NCI-H1105 (cell line): ENCODE measurements at places on chromosomes 1 and 21.

DNA sequence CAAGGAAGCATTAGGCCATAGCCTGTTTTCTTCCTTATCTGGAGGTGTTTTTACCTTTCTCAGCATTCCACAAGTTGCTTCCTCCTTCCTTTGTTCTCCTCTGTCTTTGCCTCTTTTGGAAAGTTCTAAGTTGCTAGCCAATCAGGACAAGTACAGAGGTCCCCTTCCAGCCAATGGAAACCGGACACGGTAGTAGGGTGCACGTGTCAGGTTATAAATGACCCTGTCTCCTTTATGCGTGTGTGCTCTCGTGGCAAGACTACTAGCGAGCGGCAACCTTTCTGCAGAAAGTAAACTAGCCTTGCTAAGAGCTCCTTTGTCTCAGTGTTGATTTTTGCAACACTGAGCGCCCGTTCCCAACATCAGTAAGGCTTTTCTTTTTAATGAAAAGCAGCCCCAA, 1.5 kb upstream of the ACADM start:
- DNase-seq = no peak

- DNase-seq = no peak
Observed at GRCh38 chr1:21906173-21907078, 30.7 kb downstream of the HSPG2 start.

DNA sequence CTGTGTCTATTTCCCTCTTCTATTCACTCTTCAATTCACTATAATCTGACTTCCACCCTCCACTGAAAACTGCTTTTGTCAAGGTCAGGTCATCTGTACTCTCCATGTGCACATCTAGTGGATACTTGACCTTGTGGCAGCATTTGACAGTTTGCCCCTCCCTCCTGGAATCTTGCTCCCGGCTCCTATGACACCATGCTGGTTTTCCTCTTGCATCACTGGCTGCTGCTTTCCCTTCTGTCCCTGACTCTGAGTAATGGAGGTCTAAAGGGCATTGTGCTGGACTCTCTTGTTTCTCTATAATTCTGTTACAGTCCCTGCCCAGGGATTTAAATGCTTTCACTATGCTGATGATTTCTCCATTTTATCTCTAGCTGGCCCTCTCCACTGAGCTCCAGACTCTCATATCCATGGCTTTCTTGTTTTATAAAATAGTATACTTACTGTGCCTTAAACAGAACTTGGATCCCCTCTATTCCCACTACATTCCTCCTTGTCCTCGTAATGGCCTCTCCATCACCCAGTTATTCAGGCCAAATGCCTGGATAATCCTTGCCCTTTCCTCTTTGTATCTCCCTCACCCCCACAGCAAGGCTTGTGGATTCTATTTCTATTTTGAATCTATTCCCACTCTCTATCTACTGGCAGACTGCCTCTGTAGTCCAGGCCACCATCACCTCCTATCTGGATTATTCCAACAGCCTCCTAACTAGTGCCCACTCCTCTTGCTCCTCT, 36.8 kb upstream of the PODN start:
- DNase-seq = no peak

GRCh38 chr21:30935121-30935888, 53.9 kb upstream of the KRTAP11-1 start:
- no peak for DNase-seq

- no peak for DNase-seq
Observed at GRCh38 chr1:158208586-158209116, 28.0 kb downstream of the CD1D start.

- DNase-seq = no peak
Observed at GRCh38 chr1:244207935-244208244, 156.8 kb downstream of the ZBTB18 start.

GRCh38 chr1:10068605-10069294, 36.0 kb downstream of the UBE4B start:
- no peak for DNase-seq

GRCh38 chr1:28983509-28984310, 69.3 kb downstream of the EPB41 start:
- DNase-seq = no peak

DNA sequence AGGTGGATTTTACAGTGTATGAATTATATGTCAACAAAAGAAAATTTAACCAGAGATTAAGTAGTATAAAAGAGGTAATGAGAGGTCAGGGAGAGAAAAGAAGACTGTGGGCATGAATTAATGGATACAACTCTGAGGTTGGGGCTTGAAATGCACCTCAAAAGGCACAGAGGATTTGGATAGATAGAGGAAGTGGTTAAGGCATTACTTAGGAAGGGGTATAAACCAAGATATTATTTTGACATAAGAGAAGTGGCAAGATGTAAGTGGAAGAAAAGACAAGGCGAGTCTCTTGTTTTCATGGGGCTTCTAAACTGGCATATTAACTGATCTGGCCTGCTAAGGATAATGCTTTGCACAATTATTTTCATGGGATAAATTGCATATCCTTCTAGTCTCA, 34.1 kb downstream of the RAP1A start:
- no peak for DNase-seq

GRCh38 chr1:99573431-99574217, 72.3 kb upstream of the PALMD start:
- no peak for DNase-seq

GRCh38 chr1:162562470-162562828, 927 bp downstream of the UAP1 start:
- DNase-seq = no peak

- no peak for DNase-seq
Observed at GRCh38 chr1:1083416-1084371, 9.6 kb upstream of the RNF223 start.

DNA sequence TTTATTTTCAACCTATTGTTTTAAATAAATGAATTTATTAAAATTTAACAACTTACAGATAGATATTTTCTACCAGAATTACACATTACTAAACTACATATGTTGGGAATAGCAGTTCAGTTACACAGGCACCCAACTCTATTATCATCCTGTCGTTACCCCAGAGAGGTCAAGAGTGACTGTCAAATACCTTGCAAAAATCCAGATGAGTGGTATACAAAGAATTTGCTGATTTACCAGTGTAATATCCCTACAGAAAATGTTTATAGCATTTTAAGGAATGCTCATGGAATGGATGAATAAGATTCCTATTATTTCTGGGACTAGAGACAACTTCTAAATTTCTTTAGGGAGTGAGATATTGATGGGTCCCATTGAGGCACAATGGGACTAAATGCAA, 300.7 kb upstream of the RGS18 start:
- DNase-seq = no peak

GRCh38 chr1:167086033-167086432, 4.1 kb downstream of the GPA33 start:
- DNase-seq = no peak

GRCh38 chr1:230228236-230228897, 161.3 kb downstream of the GALNT2 start:
- DNase-seq = no peak

DNA sequence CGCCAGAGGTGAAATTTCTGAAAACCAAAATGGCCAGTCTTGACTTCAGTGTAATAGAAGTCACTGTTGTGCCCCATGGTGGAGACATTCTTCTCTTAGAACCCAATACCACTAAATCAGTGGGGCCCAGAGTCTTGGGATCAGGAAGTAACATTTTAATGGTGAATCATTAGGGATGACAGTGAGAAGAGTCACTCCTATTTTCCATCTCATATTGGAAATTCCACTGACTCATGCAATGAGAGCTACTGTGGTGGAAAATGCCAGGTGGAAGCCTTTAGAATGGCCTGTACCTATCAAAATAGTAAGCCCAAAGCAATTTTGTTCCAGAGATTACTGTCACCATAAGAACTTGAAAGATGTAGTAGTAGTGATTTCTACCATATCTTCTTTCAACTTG, 20.6 kb upstream of the PPM1J start:
- no peak for DNase-seq

- DNase-seq = no peak
Observed at GRCh38 chr21:36204980-36205379, 48.4 kb downstream of the DOP1B start.

DNA sequence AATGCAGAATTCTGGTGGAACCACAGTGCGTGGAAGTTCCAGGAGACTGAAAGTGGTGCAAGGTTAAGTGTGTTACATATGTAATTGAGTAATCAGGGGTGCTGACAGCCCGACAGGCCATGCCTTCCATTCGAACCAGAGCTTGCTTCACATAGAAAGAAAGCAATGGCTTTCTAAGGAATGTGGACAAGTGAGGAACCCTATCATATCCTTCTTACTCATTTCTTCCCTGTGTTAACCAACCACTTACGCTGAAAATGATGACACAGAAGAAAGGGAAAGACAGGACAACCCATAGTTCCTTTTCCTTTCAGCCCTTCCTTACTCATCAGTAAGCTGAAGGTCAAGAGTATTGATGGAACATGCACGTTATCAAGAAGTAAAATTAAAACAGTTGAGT, 48.1 kb upstream of the KCNA3 start:
- DNase-seq = no peak

DNA sequence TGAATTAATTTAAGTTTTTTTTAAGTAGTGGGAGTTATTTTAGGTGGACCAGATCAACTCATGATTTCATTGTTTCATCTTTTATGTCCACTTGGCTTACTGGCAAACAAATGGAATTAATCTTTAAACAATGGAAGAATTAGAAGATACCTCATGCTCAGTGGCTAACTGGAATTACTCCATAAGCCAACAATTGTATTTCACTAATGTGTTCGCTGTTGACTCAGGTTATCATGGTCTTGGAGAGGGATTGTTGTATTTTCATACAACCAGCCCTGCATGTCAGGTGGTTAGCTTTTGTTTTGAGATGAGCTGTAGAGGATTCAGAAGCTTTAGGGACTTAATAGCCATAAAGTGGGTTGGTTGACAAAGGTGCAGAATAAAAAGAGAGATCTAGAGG, 57.2 kb upstream of the HMCN1 start:
- DNase-seq = no peak

DNA sequence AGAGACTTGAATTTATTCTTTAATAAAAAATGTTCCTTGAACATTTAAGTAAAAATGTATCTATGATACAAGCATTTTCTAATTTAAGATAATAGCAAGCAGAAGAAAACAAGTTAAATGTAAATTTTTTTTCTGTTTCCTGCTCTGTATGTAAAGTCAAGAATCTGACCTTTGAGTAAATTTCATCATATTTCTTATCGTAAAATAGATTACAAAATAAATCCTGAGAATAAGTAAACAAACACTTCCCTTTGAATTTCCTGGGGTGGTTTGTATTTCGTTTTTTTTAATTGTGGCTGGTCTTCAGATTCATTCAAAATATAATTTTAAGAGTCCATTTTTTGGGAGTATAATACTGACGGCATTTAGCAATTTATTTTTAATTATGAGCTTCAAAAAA, 77.6 kb downstream of the POU2F1 start:
- DNase-seq = no peak

- no peak for DNase-seq
Observed at GRCh38 chr1:208520438-208521099, 276.4 kb upstream of the PLXNA2 start.

DNA sequence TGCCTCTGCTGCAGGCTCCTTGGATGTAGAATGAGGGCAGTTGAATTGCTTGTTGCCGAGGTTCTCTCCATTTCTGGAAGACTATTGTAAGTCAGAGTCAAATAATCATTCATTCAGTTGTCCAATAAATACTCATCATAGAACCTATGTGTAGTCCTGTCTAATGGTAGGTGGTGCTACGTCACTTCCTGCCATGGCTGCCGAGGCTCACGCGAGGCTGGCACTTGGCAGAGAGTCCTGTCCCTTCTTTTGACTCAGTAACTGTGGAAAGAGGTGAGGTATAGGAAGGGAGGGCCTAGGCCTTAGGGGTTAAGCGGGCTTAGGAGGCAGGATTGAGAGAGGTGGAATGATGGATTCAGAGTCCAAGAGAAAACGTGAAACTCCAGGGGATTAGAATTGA, 9.7 kb downstream of the ADARB1 start:
- no peak for DNase-seq

GRCh38 chr1:185059950-185060571, 14.7 kb downstream of the RNF2 start:
- no peak for DNase-seq

DNA sequence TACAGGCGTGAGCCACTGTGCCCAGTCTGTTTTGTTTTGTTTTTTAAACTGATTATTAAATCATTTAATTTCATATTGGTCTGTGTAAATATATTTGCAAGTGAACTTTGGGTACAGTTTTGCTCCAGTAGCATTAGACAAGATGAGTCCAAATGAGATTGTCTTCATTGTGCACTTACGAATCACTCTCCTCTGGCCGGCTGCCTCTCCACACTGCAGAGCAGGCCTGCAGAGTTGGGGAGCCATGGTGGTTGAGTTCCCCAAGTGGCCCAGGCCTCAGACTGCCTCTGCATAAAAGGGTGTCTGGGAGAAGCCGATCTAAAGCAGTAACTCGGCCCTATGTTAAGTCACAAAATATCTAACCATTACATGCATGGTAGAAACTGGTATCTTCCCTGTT, 74.8 kb downstream of the ATP5PO start:
- DNase-seq = no peak

DNA sequence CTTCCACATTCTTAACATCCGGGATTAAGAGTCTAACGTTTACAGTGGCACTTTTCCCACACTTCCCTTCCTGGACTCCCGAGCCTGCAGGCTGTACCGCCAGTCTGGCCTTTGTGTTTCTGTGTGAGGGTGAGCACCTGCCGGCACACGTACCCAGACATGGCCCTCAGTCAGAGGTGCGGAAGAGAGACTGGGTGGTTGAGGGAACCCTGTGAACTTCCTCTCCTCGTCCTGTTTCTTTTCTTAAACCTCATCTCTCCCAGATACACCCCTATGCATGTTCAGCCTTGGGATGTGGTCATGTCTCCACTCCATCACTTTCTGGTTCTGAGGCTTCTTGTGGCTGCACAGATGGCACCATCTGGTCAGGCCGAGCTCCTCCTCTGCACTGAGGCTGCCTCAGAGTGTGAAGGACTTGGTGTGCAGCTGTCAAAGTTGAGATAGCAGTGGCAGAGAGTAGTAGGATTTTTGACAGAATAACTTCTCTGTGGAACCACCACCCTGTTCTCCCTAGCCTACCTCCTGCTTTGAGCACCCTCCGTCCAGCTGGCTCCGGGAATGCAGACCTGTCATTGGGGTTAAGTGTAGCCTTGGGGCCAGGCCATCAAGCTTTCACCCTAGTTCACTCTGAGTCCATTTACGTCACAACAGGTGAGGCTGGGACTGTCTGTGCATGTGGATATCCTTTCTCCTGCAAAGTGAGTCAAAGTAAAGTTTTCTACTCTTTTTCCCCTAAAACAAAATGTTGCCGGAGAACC, 31.4 kb downstream of the VASH2 start:
- DNase-seq = no peak

- DNase-seq = no peak
Observed at GRCh38 chr1:32933742-32934322, 30.8 kb downstream of the RNF19B start.

DNA sequence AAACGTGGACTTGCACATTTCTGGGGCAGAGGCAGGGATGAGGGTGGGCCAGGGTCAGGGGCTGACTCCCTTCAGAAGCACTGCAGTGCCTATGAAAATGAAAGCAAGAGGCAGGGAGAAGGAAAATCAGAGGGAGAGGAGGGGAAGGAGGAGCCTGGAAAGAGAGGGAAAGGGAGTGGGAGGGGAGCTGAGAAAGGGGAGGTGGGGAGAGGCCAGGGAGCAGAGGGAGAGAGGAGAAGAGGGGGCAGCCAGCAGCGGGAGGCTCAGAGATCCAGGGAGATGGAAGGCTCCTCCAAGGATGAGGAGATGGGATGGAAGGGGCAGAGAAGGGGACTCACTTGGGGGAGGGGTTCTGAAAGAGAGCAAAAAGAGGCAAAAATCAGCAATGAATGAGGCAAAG, 96.3 kb upstream of the KLHDC7A start:
- DNase-seq = no peak

- no peak for DNase-seq
Observed at GRCh38 chr1:204477036-204477740, 17.4 kb downstream of the PIK3C2B start.

- no peak for DNase-seq
Observed at GRCh38 chr1:40239626-40240025, 8.1 kb upstream of the TMCO2 start.
